NCI-H187 (cell line): ENCODE measurements at places on chromosomes 7 and 10.

DNA sequence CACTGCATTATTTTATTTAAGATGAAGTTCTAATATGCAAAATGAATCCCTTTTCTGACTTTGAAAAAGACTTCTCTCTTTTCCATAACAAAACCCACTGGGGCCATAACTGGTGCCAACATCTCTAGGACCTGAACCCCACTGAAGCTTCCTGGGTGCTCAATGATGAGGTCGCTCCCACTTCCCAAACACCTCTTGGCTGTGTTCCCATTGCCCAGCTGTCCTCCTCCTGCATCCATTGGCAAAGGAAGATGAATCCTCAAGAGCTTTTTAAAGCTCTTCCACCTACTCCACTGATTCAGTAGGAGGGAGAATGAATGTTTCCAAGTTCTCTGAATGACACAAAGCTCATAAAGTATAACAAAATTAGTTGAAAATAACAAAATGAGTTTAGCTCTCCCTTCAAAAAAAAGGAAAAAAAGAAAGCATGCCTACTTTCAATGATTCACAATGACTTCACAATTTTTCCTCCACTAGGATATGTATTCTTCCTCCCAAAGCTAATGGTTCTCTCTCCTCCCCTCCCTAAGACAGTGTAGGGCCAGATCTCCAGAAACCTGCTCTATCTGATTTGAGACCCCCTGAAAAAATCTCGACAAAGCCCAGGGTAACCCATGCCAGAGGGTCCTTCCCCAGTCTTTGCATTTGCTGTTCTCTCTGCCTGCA, 64.8 kb downstream of the SORBS1 start:
- DNase-seq, result no peak

DNA sequence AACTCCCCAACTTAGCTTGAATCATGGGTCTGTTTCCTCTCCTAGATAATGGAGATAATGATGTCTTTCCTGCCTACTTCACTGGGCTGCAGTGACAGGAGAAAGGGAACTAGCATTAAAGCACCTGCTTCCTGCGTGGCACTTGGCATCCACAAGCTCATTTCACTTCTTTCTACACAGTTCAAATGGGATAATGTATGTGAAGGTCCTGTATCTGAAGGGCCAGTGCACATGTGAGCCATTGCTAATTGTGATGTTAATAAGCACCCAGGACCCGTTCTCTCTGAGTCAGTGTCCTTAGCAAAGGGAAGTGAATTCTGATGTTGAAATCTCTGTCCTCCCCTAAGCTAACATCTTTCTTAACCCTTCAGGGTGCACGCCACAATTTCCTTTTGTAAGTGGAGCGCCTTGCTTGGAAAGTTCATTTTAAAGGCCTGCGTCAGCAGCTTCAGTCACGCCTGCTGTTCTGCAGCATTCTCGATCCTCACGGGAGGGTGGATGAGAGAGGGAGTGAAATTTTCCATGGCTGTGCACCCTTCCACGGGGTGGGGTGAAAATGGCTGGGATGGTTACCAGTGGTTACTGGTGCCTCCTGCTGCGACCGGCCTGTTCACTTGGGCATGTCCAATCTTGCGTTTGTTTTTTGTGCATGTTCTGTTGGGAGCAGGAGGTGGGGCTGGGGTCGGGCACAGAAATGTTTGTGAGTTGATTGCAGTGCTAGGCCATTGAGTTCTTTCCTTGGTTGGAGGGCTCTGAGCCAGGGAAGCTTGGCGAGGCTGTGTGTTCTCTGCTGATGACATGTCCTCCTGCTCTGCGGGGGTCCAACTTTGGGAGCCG, 59.2 kb downstream of the HK1 start:
- peak; percentile 10 for DNase-seq

- DNase-seq, result no peak
Observed at GRCh38 chr10:71354776-71355175, 35.7 kb downstream of the SLC29A3 start.

DNA sequence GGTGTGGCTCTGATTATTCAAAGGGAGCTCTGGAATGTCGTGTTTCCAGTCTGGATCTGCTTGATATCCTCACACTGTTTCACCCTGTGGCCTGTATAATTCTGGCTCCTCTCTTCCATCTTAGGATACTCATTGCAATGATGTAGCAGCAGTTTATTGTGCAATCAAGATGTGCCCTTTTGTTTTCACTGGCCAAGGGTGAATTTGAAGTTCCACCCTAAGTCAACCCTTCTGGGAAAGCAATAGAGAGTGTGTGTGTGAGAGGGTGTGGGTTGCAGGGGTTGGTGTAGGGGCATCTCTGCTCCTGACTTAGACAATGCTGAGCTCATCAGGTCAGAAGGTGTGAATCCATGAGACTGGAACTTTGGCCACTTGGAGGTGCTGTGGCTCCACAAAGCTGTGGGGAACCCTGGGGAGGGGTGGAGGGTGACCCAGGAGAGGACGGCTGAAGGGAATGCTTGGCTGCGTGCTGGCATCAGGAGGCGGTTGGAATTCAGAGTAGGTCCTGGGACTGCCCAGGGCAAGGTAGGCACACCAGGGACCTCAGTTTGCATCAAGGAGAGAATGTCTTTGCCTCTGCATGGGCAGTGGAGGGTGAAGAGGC, 118.0 kb upstream of the PRSS58 start:
- no peak for DNase-seq

DNA sequence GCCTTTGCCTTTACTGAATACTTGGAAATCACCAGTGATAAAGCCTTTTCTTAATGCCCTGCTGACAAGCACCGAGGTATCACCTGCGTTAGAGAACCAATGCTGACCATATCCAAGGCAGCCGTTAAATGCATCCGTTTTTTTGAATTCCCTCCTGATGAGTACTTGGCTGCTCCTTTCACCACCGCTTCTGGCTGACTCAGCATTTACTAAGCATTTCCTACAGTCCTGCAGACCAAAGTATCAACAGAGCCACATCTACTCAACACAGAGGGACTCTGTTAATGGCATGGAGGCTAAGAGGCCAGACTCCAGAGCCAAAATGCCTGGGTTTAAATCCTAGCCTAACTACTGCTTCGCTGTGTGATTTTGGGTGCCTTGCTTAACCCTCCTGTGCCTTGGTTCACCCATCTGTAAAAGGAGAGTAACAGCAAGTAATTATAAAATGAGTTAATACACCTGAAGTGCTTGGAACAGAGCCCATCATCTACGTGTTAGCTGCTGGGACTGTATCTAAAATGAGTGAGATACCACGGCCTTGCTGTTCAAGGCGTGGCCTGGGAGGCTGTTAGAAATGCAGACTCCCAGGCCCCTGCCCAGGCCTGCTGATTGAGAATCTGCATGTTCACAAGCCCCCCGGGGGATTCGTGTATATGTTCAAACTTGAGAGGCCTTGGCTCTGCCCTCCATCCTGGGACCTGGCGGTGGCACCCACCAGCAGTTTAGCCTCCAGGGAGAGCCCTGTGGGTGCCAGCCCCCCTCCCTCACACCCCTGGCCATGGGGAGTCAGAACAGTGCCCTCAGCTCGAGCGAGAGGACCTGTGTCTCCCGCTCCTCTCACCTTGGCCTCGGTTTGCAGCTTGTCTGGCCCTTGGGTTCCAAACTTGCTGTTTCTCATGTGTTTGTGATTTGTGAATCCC, 30.8 kb upstream of the EFCAB10 start:
- no peak for DNase-seq

- DNase-seq, result no peak
Observed at GRCh38 chr10:93468461-93469213, 13.5 kb downstream of the MYOF start.

- no peak for DNase-seq
Observed at GRCh38 chr7:7315851-7316250, 133.5 kb downstream of the C1GALT1 start.

- DNase-seq, result no peak
Observed at GRCh38 chr7:123120286-123120685, 79.5 kb downstream of the SLC13A1 start.

- no peak for DNase-seq
Observed at GRCh38 chr10:124063750-124064603, 29.4 kb downstream of the CHST15 start.
